ENCODE measurements at places on chromosomes 16 and 17. TPM values are rescaled to one million over a fixed set of nuclear protein-coding genes. Genes with fewer than 3 reads are reported as not detected.

GRCh38 chr17:41907633-41908539, 10.9 kb downstream of the ACLY start:
- H3K27me3 ChIP-seq = no peaks in the 10 kb centered on the region
- peaks cover 30% of the 10 kb centered on the region for H3K4me1 ChIP-seq
- DNase-seq = peak; percentile 81
- H3K4me3 ChIP-seq = no peak overlapping the region
- peaks cover 24% of the 10 kb centered on the region for H3K36me3 ChIP-seq

DNA sequence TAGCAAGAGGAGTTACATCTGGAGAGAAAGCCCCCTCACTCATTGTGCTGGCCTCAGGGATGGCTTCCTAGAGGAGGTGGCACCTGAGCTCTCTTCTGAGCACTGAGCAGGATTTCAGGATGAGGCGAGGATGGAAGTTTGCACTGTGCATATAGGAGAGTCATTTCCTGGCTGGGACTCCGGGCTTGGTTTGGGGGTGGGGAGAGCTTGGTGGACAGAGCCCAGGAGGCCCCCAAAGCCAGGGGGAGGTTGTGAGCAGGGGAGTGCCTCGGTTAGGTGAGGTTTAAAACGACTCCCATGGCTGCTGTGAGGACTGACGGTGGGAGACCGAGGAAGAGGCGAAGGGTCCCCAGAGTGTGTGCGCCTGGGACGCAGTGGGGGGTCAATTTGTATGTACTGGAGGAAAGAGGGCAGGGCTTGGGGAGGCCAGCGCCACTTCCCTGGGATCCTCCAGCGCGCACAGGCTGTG, 1.2 kb downstream of the CAMKK1 start:
- peaks cover 7% of the 10 kb centered on the region for H3K4me1 ChIP-seq
- no peaks in the 10 kb centered on the region for H3K27me3 ChIP-seq
- no peak overlapping the region for H3K27ac ChIP-seq

- H3K4me1 ChIP-seq = peaks cover 14% of the 10 kb centered on the region
- H3K27ac ChIP-seq = no peak overlapping the region
- H3K4me3 ChIP-seq = no peak overlapping the region
- H3K36me3 ChIP-seq = no peaks in the 10 kb centered on the region
- no peak for DNase-seq
- no peaks in the 10 kb centered on the region for H3K27me3 ChIP-seq
Observed at GRCh38 chr17:70345061-70345460, 175.7 kb downstream of the KCNJ2 start.

DNA sequence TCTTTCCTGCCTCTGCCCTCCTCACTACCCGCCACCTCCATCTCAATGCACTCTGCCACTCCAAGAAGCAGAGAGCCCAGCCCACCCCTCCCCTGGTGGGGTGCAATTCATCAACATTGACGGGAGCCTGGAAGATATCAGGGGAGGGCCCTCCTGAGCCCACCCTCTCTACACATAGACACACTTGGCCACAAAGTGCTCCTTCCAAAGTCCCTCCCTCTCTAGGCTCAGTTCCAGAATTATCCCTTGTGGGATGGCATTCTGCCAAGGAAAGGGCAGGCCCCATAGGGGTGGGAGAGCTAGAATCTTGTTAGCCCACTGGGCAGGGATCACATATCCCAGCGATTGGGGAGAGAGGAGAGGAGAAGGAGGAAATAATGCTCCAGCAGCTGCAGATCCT, 66.2 kb downstream of the TMEM132E start:
- no peak overlapping the region for H3K4me3 ChIP-seq
- no peak overlapping the region for H3K27ac ChIP-seq
- DNase-seq = no peak
- H3K36me3 ChIP-seq = no peaks in the 10 kb centered on the region
- no peaks in the 10 kb centered on the region for H3K27me3 ChIP-seq

DNA sequence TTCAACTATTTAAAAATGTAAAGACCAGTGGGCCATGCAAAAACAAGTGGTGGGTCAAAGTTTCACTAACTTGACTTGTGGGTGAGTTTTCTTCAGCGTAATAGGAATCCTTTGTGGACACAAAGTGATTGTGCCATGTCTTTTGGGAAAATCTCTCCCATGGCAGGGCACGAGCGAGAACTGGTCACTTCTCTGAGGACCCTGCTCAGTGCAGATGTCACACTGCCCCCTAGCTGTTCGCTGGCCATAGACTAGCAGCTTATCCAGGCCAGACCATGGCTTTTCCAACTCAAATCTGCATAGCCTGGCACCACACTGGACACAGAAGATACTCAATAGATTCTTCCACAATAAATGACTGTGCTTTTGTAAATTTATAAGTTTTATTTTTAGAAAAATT, 306.0 kb upstream of the CCL2 start:
- no peak overlapping the region for H3K27ac ChIP-seq
- H3K27me3 ChIP-seq = no peaks in the 10 kb centered on the region
- H3K36me3 ChIP-seq = no peaks in the 10 kb centered on the region
- no peak overlapping the region for H3K4me3 ChIP-seq
- H3K4me1 ChIP-seq = no peaks in the 10 kb centered on the region

DNA sequence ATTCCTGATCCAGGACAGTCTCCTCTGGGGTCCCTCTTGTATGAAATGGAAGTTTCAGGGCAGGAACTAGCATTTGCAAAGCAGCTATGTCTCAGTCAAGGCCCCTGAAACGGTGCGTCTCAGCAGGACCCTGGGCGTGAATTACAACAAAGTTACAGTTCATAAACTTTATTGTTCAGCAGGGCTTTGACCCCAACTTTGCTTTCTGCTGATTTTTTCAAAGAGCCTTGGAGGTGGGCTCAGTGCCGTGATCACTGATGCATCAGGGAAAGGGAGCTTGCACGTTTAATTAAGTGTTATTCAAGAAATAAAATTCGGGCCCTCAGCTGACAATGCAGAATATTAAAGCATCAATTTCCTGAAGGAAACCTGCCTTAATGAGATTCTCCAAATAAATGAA, 260.1 kb upstream of the C16orf82 start:
- no peak overlapping the region for H3K4me3 ChIP-seq
- no peaks in the 10 kb centered on the region for H3K27me3 ChIP-seq
- no peaks in the 10 kb centered on the region for H3K4me1 ChIP-seq
- H3K36me3 ChIP-seq = no peaks in the 10 kb centered on the region

DNA sequence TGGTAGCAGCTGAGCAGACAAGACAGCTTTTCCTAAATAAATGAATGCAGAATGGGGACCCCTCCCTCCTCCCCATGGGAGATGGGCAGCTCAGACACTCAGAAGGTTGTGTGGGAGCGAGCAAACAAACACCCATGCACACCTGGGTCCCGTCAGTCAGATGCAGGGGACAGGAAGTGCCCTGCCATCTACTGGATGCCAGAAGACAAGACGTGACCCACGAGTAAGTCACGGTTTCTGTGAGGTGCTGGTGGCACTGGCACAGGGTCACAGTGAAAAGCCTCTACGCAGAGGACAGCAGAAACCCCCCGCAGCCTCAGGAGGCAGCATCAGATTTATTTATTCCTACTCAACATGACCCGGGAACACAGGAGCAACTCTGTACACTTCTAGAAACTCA, 8.4 kb downstream of the HBQ1 start:
- peaks cover 7% of the 10 kb centered on the region for H3K36me3 ChIP-seq
- no peak overlapping the region for H3K27ac ChIP-seq
- H3K4me3 ChIP-seq = no peak overlapping the region
- no peaks in the 10 kb centered on the region for H3K4me1 ChIP-seq
- H3K27me3 ChIP-seq = no peaks in the 10 kb centered on the region

- H3K27me3 ChIP-seq = no peaks in the 10 kb centered on the region
- no peak for DNase-seq
- no peak overlapping the region for H3K27ac ChIP-seq
Observed at GRCh38 chr17:5552841-5553240, 31.5 kb downstream of the NLRP1 start.

The ATF7IP2 gene
- total RNA-seq = 18.1 TPM

- peaks cover 19% of the 10 kb centered on the region for H3K4me1 ChIP-seq
- DNase-seq = no peak
- H3K27me3 ChIP-seq = no peaks in the 10 kb centered on the region
- no peaks in the 10 kb centered on the region for H3K36me3 ChIP-seq
- H3K4me3 ChIP-seq = no peak overlapping the region
- H3K27ac ChIP-seq = peak overlapping the region; percentile 42
Observed at GRCh38 chr16:88522276-88522949, 47.8 kb upstream of the ZC3H18 start.

- no peak for DNase-seq
- no peaks in the 10 kb centered on the region for H3K27me3 ChIP-seq
- no peaks in the 10 kb centered on the region for H3K4me1 ChIP-seq
Observed at GRCh38 chr16:63744077-63744874, 1377.6 kb downstream of the CDH11 start.

DNA sequence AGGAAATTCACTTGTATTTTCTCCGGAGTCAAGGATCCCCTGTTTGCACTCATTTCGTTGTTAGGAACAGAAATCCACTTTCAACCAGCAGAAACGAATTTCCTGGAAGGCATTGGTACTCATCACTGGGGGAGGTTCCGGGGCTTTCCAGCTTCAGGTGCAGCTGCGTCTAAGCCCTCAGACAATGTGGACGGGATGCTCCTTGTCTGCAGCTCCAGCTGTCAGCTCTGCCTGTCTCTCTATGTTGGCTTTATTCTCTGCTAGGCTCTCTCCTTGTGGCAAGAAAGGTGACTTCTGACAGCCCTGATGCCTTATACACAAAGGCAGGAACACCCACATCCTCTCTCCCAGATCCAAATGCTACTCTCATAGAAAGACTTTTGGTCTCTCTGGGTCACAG, 183.9 kb upstream of the HSBP1 start:
- DNase-seq = no peak
- no peaks in the 10 kb centered on the region for H3K4me1 ChIP-seq
- H3K27me3 ChIP-seq = no peaks in the 10 kb centered on the region
- no peak overlapping the region for H3K27ac ChIP-seq
- no peaks in the 10 kb centered on the region for H3K36me3 ChIP-seq
- no peak overlapping the region for H3K4me3 ChIP-seq

DNA sequence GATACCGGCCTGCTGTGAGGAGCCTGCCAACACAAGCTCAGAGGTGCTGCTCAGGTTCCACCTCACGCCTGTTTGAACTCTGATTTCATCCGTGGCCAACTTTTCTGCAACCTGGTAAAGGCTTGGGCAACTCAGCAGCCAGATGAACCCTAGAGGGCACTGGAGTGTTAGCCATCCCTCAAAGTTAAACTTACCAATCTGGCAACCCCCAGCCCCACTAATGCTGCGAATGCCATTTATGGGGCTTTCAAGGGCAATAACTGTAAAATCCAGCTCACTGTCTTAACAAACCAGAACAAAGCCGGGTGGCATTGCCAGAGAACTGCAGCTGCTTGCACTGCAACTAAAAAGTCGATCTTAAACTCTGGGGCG, 105.5 kb downstream of the AXIN2 start:
- peaks cover 18% of the 10 kb centered on the region for H3K4me1 ChIP-seq
- no peak overlapping the region for H3K27ac ChIP-seq
- no peaks in the 10 kb centered on the region for H3K27me3 ChIP-seq
- no peak overlapping the region for H3K4me3 ChIP-seq

The AOC3 gene
- 0.49 TPM for total RNA-seq

DNA sequence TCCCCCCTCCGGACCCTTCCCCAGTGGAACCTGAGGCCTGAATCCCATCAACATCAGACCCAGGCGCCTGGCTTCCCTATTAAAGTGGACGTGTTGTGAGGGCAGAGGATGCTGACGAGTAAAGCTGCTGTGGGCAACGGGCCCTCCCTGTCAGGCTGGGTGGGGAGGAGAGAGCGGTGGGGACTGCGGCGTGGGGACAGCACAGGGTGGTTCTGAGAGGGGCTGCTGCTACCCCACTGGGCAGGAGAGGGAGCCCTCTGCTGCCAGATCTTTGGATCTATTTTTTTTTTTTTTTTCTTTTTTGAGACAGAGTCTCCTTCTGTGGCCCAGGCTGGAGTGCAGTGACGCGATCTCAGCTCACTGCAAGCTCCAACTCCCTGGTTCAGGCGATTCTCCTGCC, 5.9 kb downstream of the CA5A start:
- peak overlapping the region; percentile 29 for H3K27ac ChIP-seq
- DNase-seq = no peak
- H3K27me3 ChIP-seq = no peaks in the 10 kb centered on the region
- H3K4me1 ChIP-seq = no peaks in the 10 kb centered on the region

The CD300LB gene
- total RNA-seq = not detected

GRCh38 chr17:78029697-78030096, 71.2 kb downstream of the TNRC6C start:
- no peak overlapping the region for H3K27ac ChIP-seq
- no peaks in the 10 kb centered on the region for H3K36me3 ChIP-seq
- H3K27me3 ChIP-seq = no peaks in the 10 kb centered on the region
- no peak for DNase-seq
- no peak overlapping the region for H3K4me3 ChIP-seq

DNA sequence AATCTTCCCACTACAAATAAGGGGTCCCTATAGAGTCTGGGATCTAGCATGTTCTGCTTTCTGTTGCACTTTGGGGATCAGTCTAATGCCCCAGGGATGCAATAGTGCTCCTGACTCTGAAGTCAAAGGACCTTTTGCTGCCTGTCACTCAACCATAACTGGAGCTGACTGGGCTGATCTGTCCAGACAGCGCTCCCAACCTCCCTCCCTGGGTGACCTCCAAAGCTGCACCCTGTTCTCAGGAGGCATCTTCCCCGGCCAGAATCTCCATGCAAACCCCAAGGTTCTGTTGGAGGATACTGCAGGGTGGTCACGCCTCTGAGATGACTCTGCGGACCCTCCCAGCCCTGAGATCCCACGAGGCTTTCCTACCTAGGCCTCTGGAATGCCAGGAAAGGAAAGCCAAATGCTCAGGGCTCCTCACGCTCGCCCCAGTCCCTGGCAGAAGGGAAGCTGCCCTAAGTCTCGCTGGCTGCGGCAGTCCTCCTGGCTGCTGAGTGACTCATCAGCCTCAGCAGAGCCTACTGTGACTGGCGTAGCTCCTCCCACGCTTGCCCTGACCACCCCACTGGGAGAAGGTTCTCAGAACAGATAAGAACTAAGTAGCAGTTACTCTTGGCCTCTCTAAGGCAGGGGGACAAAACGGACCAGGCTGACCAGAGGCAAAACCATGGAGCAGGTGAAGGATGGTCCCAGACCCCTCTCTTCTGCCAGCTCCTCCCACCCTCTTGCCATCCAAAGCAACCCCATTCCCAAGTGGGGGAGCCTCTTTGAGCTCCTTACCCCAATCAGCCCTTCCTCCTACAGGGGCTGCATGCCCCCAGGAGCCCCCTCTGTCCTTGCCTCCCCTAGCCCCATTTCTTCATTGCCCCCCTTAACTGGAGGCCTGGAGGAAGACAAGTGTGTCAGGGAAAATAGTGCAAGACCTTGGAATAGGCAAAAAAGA, 124.1 kb upstream of the TNRC6C start:
- DNase-seq = peak; percentile 74
- no peak overlapping the region for H3K4me3 ChIP-seq
- H3K36me3 ChIP-seq = no peaks in the 10 kb centered on the region
- no peak overlapping the region for H3K27ac ChIP-seq

- peak overlapping the region; percentile 5 for H3K27ac ChIP-seq
- H3K4me3 ChIP-seq = no peak overlapping the region
- no peaks in the 10 kb centered on the region for H3K27me3 ChIP-seq
Observed at GRCh38 chr17:40516581-40517285, 15.3 kb upstream of the TNS4 start.

- no peaks in the 10 kb centered on the region for H3K27me3 ChIP-seq
- H3K27ac ChIP-seq = peak overlapping the region; percentile 39
- DNase-seq = no peak
- H3K4me1 ChIP-seq = peaks cover 10% of the 10 kb centered on the region
Observed at GRCh38 chr17:60077672-60078519, 825 bp downstream of the HEATR6 start.
